ENCODE measurements at places on chromosomes 4 and X.

DNA sequence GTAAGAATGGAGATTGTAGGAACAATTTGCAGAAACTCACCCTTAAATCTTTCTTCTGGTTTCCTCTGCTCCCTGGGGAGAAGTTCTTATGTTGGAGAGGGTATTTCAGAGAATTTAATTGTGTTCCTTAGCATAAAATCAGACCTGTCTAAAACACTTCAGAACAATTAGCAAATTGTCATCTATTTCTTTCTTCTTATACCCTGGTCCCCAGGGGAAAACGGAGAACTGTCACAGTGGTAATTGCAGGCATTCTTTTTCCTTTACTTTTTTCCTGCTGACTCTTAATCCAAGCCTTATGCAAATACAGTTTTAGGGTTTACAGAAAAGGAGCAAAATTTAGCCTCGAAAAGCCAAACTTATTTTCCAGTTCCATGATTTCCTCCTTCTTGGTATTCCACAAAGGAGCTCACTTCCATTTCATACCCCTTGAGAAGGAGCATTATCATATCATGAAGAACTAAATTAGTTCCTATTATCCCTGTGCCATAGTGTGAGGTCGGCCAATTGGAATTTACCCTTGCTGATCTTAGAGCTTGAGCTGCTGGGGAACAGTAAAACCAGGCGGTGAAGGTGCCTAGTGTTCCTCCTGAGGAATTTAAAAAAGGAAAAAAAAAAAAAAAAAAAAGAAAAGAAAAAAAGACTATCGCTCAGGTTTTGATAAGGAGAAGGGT, 173.8 kb downstream of the IL15 start:
- no peak for DNase-seq

DNA sequence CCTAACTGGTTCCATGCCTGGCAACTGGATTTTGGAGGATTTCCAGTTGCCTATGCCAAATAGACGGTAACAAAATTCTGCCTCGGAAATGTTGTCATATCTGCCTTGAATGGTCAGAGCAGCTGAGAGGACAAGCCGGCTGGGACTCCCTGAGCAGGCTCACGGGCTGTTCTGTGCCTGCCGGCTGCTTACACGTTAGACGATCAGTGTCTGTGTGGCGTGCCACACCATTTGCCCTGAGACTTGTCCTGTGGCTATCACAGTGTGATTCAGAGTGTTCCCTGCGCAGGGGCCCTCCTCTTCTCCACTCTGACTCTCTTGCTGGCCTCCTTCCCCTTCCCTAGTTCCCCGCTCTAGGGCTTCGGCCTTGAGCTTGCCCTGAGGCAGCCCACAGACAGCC, 42.4 kb downstream of the RAI2 start:
- DNase-seq: no peak

GRCh38 chrX:18871161-18871890, 112.6 kb downstream of the PHKA2 start:
- no peak for DNase-seq

- DNase-seq: no peak
Observed at GRCh38 chr4:113823291-113823659, 61.7 kb upstream of the CAMK2D start.

DNA sequence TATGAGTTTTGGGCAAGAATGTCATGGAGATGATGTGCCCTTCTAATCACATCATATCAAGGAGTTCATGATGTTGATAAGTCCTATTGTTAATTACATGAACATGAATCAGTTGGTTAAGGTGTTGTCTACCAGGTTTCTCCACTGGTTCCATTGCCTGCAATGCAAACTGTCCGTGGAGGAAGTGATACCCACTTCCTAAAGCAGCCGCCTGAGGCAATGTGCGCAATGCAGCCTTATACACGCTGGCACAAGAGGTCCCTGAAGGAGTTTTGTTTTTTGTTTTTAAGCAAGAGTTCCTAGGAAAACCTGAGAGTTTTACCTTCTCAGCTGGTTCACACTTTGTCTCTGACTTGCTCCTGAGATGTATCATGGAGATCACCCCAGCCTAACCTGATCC, 5.9 kb upstream of the GPKOW start:
- DNase-seq: no peak

DNA sequence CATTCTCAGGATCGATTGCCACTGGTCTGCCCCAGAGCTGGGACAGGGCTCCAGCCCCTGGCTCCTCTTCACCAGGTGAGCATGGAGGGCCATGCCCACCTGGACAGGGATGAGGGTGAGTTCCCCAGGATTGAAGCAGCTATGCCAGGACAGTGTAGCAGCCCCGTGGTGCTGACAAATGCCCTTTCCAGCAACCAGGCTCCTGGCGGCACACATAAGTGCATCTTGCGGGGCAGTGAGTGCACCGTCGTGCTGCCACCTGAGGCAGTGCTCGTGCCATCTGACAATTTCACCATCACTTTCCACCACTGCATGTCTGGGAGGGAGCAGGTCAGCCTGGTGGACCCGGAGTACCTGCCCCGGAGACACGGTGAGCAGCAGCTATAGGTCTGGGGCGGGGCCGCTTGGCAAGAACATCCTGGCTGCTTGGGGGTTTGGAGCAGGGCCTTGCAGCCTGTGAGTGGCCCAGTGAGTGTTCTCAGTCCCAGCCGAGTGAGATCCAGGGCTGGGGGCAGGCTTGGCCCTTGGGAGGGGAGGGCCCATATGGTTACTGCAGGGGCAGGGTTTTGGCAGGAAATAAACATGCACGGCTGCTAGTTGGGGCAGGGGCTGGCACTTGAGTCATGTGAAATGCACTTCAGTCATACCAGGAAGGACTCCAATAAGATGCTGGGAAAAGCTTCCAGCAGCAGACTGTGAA, 6.1 kb downstream of the IL9R start:
- DNase-seq: no peak
